ENCODE measurements at places on chromosomes 3 and 15.

DNA sequence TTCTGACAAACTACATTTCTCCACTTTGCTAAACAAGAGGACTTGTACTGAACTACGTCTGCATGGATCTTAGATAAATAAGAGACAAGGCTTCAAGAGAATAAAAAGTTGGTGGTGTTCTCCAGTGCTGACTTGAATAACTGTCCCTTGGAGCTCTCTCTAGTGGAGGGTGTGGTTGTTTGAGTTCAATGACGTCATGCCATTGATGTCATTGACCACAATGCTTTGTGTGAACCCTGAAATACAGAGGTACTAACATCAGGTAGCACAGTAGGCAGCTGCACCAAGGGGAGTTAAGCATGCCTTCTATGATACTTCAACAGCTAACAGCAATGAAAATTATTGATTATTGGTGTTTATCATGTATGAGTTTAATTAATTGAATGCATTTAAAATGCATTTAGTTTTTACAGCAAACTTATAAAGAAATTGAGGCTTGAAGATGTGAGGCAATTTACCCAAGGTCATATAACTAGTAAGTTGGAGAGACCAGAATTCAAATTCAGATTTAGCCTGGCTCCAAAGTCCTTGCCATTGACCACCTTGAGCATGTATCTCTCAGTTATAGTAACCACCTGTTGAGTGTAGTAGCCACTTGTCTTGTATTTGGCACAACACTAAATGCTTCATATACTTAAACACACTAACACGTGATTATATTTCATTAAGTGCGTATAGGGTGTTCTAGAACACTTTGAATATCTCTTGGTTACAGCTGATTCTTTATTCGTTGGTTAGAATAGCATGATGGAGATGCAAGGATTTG is 126.0 kb upstream of the ANKRD28 start:
- DNase-seq, result no peak

DNA sequence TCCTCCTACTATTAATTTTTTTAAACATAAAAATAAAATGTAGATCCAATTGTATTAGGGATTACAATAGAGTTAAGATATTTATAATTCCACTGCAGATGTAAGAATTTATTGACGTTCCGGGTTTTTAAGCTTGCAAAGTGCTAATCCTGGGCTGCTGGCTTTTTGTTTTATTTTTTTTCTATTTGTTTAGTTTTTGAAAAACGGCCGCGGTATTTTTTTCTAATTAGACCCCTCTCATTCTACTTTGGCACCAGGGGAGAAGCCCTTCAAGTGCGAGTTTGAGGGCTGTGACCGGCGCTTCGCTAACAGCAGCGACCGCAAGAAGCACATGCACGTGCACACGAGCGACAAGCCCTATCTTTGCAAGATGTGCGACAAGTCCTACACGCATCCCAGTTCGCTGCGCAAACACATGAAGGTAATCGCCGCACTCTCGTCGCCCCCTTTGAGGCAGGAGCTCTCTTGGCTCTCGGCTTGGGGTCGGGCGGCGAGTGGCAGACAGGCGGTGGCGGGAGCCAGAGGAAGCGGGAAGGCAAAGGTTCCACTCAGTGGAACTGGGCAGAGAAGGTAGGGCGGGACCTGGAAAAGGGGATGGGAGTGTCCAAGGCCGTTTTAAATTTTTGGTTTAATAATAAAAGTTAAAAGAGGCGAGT is 3.2 kb downstream of the ZIC1 start:
- DNase-seq, result no peak

DNA sequence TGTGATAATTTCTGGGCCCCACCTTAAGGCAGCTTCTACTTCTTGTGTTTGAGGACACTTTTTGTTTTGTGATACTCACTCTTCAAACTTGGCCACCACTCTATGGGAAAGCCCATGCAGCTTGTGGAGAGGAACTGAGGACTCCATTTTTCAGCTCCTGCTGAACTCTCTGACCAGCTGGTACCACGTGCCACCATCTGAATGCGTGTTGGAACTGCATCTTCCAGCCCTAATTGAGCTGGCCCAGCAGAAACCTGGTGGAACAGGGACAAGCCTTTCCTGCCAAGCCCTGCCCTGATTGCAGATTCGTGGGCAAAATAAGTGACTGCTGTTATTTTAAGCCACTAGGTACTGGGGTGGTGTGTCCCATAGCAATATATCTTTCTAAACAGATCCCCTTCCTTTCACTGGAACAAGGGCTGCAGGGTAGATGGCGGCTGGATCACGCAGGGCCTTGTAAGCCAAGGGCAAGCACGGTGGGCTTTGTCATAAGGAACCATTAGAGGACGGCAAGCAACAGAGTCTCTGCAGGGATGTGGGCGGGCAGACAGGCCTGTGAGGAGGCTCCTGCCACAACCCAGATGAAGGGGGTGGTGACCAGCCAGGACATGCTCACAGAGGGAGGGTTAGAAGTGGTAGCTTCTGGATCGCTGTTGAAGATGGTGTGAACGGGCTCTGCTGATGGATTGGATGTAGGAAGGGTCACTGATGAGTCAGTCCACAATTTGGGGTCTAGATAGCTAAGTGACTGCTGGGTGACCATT is 9.5 kb downstream of the H1-8 start:
- DNase-seq, result no peak

DNA sequence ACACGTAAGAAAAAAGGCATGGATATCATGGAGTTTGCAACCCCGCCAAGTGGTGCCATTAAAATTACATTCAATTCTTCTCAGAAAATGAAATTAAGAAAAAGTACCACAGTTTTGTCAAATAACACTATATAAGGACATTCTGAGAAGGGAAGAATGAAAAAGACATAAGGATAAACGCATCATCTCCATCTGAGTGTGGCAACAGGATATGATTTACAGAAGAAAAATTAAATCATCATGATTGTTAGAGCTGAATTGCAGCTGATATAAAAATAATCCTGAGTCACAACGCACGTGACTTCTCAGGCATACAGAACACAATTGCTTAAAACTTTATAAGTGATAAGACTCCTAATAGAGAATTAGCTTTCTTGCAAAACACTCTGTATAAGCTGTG is 133.8 kb downstream of the GREM1 start:
- no peak for DNase-seq

DNA sequence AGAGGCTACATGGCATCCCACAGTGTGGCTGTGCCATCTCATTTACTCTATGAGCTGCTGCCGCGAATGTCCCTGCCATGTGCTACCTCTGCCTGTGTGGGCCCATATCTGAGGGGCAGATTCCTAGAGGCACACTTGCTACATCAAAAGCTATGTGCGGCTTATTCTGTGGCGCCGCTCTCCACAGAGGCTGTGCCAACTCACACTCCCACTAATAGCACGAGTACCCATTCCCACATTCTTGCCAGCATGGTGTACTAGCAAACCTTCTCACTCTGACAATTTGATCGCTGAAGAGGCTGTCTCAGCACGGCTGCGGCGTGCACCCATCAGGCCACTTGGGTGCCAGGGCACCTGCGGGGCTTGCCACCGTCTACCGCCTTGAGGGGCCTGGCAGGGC is 31.2 kb upstream of the MUSTN1 start:
- DNase-seq, result no peak

DNA sequence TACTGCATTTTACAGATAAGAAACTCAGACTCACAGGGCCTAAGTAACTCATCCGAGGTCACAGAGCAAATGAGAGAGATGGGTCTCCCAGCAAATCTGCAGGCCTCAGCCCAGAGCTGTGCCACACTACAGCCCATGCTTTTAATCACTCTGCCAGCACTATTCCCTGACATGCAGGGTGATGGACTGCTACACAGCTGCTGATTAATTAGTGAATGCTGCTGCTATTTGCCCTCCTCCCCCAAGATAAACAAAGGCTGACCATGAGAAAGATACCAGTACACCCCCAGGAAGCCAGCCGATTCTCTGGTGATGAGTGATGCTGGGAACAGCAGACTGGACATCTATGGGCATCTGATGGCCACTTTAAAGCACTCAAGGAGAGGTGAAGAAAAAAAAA is 39.3 kb downstream of the RFTN1 start:
- no peak for DNase-seq

- no peak for DNase-seq
Observed at GRCh38 chr3:15276028-15276724, 56.2 kb downstream of the SH3BP5 start.

- peak; percentile 42 for DNase-seq
Observed at GRCh38 chr3:178602856-178603255, 66.6 kb downstream of the KCNMB2 start.

DNA sequence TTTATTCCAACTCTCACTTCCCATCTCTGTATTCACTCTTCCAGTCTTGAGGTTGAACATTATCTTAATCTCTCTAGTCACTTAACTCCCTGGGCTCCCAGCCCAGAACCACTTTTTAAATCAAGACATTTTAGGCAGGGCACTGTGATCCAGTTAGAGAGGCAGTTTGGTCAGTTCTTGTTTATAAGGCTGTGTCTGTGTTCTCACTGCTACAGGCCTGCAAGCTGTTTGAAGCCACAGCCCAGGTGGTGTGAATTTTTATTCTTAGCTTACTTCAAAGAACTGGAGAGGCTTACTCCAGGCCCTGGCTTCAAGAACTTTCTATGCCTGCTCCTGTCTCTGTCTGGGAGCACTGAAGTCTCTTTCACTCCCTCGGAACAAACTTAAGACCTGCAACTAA is 906.1 kb downstream of the CADM2 start:
- DNase-seq, result no peak

DNA sequence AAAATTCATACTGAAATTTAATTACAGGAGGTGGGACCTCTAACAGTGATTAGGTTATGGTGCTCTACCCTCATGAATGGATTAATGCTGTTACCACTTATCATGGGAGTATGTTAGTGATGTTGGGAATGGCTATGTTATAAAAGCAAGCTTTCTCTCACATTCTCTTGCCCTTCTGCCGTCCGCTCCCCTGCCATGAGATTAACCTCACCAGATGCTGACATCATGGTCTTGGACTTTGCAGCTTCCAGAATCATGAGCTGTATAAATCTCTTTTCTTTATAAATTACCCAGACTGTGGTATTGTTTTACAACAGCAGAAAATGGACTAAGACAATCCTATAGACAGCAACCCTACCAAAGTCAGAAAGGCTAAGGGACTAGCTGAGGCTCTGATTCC is 884.8 kb downstream of the FHIT start:
- no peak for DNase-seq

DNA sequence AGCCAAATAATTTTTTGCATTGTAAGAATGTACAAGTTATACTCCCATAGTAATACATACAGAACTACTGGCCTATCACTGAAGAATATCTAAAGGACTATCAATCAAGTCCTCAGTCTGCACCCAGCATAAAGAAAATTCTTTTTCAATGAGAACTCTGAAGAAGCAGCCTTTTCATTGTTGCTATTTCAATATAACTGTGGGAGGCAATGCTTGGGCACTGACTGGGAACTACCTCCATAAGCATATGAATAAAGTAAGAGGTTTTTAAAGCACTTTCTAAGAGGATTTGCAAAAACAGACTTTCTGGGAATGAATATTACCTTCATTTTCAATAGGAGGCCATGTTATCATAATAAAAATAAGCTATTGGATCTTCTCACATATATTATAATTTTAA is 24.6 kb upstream of the NECTIN3 start:
- no peak for DNase-seq

DNA sequence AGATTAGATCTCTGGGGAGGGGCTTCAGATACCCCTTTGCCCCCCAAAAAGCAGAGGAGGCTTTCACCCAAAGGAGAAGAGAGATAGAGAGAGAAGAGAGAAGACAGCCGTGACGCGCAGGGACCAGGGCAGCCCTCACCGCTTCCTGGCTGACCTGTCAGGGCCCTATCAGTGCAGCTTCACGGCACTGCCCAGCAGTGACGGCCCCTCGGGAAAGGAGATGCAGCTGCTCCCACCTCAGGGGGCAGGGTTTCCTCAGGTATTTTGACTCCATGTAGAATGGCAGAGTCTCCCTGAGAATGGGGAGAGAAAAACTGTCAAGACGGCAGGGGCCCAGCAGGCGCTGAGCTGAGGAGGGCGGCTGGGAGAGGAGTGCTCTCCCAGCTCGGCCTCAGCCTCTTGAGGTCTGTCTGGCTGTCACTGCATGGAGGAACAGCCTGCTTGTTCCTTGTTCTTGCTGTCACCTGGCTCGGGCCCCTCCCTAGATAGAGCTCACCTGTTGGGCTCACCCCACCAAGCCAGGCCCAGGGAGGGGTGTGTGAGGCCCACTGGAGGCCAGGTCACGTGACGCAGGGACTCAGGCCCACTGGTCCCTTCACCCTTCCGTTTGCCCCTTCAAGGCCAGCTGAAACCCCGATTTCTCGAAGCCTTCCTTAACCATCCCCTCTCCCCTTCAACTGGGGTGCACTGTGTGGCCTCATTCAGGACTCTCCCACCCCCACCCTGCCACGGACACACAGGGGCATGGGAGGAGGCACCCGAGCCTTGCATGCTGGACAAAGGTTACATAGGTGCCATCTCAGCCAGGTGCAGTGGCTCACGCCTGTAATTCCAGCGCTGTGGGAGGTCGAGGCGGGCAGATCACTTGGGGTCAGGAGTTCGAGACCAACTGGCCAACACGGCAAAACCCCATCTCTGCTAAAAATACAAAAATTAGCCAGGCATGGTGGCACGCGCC is 28.2 kb downstream of the LOXL1 start:
- no peak for DNase-seq

- DNase-seq, result no peak
Observed at GRCh38 chr15:31367730-31368344, 41.2 kb downstream of the KLF13 start.

- DNase-seq, result no peak
Observed at GRCh38 chr15:81052046-81052445, 51.3 kb downstream of the TLNRD1 start.

GRCh38 chr3:197256836-197257444 is 41.5 kb downstream of the DLG1 start:
- peak; percentile 10 for DNase-seq

GRCh38 chr3:89572261-89572660 is 464.8 kb downstream of the EPHA3 start:
- no peak for DNase-seq

- no peak for DNase-seq
Observed at GRCh38 chr3:16888356-16888755, 3.6 kb downstream of the PLCL2 start.

DNA sequence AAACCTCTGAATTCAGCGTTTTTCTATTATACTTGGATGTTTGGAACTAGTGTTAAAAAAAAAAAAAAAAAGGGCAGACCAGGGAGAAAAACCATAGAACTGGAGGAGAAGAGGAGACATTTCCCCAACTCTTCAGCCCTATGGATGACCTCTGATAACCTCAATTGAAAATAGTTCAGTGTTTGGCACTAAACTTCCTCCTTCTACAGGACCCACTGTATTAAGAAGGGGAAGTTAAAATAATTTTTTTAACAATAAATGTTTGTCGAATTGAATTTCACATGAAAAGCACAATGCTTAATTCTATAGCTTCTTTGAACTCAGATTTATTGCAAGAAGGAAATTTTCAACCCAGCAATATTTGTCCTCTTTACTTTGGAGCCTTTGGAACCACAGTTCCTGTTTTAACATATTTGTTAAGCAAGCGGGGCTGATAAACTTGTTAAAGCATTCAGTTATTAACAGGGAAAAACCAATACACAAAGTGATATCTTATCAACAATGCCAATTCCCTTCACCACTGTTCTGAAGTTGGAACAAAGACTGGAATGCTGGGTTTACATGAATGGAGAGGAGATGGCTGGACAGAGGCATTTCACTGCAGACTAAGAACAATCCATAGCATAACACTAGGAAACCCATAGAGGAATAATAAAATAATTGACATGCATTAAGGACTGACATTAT is 3.1 kb upstream of the A4GNT start:
- no peak for DNase-seq
